ENCODE measurements at places on chromosomes 3 and 15. TPM values are rescaled to one million over a fixed set of nuclear protein-coding genes. Genes with fewer than 3 reads are reported as not detected.

- peak; percentile 95 for DNase-seq
Observed at GRCh38 chr3:194315088-194315964, 35.8 kb downstream of the CPN2 start.

GRCh38 chr3:195768831-195769303, 42.9 kb downstream of the MUC4 start:
- no peak for DNase-seq

DNA sequence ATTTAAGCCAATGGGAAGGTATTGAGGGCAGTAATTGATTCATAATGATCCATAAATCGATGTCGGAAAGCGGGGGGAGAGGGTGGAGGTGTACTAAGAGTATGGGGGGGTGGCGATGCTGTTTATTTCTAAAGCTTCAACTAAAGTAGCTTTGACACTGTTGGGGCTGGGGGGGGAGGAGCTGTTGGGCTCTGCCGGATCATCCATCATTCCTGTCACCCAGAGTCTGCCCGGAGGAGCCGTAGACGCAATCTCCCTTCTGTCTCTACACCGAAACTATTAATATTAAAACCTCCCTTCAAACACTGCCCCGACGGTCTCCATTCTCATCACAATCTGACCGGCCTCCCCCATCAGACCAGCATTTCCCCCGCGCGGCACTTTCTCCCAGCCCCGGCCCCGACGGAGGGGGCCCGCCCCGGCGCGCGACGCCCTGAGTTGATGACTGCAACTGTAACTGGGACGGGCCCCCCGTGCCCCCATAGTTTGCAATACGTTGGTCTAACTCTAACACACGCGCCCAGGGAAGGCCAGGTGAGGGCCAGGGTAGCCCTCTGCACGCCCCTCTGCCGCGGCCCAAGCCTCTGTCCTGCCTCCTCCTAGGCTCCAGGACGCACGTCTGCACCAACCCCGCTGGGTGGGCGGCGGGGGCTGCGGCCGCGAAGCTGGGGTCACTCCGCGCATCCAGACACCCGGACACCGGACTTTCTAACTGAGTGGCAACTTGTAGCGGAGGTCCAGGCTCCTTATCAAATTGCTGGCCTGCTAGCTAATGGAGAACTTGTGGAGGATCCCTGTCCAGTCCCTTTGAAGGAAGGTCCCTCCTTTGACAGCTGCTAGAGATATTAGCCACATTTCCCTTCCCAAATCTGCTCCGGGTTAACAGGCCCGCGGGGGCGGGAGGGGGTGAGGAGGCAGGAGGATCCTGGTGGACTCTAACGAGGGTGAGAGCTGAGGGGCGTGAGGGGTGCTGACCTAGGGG, 212.0 kb downstream of the MEIS2 start:
- peak; percentile 74 for DNase-seq

DNA sequence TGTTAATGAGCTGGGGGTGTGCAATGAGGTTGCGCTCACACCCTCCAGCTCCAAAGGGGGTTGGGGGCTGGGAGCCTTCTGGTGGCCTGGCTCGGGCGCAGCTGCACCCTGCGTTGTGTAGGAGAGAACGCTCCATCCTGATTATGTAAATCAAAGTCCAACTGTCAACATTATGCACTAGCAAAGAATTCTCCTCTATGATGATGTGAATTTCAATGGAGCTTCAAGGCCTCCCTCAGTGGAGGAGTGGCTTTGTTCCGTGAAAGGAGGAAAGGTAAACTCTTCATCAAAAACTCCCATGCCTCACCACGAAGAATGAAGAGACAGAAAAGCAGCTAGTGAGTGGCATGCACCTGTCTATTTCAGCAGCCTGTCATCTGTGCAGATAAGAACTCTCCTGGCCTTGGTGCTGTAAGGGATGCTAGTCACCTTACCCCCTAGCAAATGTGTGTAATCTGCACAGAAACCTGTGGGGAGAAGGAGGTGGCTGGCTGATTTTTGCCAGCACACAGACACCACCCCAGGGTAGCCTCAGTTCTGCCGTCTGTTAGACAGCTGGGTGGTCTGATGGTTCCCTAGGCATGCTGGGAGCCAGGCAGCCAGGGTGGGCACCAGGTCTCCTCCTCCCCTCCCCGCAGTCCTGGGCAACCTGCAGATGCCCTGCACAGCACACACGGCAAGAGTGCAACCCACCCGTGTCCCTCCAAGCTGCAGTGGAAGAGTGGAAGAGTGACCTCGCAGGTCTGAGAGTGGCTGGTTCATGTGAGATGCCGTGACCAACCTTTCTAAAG, 47.0 kb upstream of the TRPM1 start:
- DNase-seq, result no peak

GRCh38 chr3:27467545-27467944, 16.6 kb downstream of the SLC4A7 start:
- no peak for DNase-seq

- peak; percentile 43 for DNase-seq
Observed at GRCh38 chr15:49421991-49422390, 1.1 kb upstream of the FGF7 start.

GRCh38 chr15:57217778-57218598, 158.3 kb upstream of the CGNL1 start:
- peak; percentile 86 for DNase-seq

DNA sequence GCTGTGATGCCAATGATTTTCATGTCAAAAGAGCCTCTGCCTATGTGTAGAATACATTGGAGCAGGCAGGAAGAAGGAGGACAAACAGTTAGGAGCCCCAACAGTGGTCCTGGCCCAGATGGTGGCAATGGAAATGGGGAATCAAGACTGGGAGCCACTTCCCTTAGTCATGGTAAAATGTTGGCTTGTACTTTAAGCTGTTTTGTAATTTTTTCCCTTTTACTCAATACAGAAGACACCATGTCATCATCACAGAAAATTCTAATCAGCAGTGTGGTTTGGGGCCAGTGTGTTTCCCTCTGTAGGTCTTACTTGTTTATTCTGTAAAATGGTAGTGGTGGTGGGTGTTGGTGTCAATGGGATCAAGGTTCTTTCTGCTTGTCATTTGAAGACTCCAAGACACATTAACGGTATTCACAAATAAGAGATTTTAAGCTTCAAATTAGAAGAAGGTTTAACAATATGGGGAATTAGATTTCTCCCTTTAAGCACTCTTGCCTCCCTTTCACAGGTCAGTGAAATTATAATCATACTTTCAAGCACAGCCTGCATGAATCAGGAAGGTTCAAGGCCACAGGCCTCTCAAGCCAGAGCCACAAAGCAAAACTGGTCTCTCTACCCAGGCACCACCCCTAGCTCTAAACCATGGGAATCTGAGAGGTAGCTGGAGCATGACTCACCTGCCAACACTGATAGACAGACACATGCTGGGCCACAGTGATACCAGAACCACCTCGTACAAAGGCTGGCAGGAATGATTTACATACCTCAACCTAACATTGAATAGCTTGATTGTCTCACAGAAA, 24.9 kb downstream of the SIAH2 start:
- DNase-seq, result no peak

DNA sequence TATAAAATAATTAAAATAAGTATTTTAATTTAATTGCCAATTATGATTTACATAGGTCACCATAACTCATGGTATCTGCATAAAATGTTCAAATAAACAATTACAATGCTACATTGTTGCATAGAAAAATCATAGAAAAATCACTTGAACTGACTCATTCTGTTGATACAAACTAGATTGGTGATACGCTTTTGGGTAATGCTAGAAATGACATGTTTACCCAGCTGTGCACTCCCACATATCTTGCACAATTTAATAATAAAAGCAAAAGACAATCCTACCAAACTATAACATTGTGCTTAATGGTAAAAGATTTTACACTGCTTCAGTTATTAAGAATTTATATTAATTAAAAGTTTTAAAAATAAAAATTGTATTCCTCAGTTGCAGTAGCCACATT, 45.8 kb upstream of the FBXL22 start:
- no peak for DNase-seq

- no peak for DNase-seq
Observed at GRCh38 chr3:137582484-137582883, 181.6 kb upstream of the SOX14 start.

GRCh38 chr3:169334991-169335390, 328.5 kb downstream of the MECOM start:
- DNase-seq, result no peak

- DNase-seq, result no peak
Observed at GRCh38 chr15:81752974-81753373, 292.8 kb downstream of the MEX3B start.

DNA sequence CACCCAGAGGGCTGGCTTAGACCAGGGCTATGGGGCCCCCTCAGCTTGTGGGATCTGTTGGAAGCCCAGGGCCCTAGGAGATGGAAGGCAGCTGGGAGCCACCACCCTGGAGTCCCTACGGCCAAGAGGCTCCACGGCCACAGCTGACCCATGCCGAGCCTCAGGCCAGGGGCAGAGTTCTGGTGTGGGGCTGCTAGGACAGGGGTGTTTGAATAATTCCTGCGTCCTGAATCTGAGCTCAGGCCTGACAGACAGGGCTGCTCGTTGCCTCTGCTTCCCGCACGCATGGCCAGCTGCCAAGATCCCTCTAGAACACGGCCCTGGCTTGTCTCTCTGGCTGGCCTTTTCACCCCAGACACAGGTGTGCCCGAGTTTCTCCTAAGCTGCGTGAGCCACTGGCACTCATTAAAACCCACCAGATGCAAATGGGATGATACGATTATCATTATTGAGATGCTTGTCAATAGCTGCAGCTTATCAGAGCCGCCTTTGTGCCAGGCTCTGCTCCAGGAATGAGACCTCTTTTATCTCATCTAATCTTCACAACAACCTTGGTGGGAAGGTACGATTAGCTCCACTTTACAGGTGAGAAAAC, 70.2 kb downstream of the EFCAB12 start:
- no peak for DNase-seq

- DNase-seq, result no peak
Observed at GRCh38 chr3:118501152-118501551, 533.5 kb downstream of the IGSF11 start.

Gene CAPN3
- polyA plus RNA-seq, result 39.7 TPM

Gene MESP2
- 0.24 TPM for polyA plus RNA-seq
